ENCODE measurements at places on chromosomes 3 and 15.

DNA sequence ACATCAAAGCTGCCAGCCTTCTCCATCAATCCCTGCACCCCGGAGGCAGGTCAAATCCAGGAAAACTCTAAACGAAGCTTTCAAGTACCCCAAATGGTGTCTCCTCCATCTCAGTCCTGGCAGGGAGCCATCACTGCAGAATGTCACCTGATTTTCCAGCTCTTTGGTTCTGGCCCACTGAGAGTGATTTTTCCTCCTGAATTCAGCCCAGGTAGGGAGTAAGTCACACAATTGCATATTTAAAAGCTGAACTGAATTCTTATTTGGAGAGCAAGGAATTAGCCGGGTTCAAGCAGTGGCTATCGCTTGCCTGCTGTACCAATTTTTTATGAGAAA, 5.3 kb downstream of the RFTN1 start:
- DNase-seq = no peak

DNA sequence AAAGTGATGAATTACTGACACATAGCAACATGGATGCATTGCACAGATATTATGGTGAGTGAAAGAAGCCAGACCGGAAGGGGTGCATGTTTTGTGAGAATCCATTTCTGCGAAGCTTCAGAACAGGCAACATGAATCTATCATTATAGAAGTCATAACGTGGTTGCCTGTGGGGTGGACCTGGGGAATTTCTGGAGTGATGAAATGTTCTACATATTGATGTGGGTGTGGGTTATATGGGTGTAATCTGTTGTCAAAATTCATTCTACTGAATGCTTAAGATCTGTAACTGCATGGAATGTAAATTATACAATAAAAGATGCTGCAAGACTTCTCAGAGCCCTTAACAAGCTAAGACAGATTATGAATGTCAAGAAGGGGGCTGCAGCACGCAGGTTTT, 25.2 kb upstream of the TSPAN3 start:
- DNase-seq = no peak

GRCh38 chr15:60184579-60184978, 180.5 kb downstream of the FOXB1 start:
- DNase-seq = no peak

- DNase-seq = no peak
Observed at GRCh38 chr3:195403841-195404408, 38.9 kb downstream of the ACAP2 start.

DNA sequence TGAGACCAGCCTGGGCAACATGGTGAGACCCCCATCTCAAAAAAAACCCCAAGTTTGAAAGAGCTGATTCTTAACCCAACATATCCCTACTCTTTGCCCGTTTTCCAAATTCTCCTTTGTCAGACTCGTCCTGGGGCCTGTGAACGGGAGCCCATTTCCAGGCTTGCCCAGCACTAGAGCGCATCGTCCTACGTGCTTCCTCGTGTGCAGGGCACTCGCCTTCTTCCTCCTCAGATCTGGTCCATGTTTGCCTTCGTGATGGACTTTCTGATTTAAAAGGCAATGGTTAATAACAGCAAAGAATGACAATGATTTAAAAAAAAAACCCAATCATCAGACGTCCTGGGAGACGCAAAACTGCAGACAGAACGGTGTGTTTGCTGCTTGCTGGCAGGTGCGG, 10.1 kb downstream of the MELTF start:
- no peak for DNase-seq

DNA sequence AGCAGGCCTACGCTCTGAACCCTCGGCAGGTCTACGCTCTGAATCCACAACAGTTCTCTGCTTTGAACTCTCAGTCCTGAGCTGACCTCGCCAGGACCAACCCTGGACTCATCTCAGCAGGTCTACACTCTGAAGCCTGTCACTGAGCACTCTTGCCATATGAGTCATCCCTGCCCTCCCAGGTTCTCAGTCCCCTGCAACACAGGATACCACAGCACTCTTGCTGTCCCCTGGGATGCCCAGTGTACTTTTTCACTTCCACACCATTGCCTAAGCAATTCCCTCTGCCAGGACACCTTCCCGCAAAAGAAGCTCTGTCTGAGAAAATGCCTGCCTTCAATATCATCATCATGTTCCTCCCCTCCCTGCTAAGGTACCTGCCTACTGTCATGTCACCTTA, 42.0 kb downstream of the NUP210 start:
- DNase-seq = no peak

DNA sequence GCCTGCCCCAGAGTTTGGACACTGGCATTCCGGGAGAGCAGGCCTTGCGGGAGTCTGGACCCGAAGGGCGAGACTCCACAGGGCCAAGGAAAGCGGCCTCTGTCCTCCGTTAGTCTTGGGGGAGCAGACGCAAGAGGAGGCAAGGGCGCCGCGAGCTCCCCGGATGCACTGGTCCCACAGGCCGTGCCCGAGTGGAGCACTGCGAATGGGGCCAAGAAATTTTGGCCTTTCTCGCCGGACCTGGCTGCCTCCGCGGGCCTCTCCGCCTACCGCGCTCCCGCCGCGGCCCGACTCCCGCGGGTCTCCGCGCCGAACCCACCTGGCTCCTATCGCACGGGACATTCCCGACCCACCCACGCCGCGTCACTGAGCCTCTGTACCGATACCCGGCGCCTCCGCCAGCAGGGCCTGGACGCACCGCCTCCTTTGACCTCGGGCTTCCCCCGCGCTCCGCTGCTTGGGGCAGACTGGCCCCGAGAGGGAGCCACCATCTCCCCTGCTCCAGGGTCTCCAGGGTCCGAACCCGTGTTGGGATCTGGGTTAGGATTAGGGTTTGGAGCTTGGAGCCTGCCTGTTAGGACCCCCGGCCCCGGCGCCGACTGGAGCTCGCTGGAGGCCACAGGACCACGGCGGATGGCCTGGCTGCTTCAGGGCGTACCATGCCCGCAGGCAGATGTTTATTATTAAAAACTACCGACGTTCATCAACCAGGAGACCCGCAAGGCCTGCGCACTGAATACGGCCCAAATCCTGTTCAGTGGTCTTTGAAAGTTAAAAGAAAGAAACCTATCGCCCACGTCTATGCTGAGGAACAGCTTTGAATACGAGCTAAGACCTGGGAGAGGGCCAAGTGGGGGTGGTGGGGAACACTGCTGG, 11.7 kb downstream of the SHOX2 start:
- DNase-seq = peak; percentile 17

DNA sequence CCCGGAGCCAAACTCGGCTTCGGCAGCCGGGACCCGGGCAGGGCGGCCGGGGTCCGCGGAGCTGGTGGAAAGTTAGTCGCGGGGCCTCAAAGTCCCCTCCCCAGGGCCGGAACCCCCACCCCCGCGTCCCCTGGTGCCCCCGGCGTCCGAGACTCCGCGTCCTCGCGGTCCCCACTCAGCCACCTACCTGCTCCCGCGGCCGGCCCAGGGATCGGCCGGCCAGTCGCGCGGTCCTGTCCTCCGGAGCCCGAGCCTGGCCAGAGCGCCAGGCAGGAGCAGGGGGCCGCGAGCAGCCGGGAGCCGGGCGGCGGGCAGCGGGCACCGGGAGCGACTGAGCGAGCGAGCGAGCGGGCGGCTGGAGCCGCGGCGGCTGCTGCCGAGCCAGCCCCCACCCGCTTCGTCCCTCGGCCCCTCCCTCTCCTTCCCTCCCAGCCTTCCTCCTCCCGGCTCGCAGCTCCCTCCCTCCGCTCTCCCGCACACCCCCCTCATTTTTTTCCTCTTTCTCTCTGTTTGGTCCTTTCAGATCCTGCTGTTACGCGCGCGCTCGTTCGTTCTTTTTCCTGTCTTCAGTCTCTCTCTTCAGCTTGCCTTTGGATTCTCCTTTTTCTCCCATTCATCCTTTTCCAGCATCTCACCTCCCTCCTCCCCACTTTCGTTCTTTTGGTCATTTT, at the start of gene MEGF11:
Gene MEGF11, minus strand, starts transcription at position 333 of the 671 bp plus-strand sequence. CDS start 125,347 bp downstream, outside the sequence.
- no peak for DNase-seq

DNA sequence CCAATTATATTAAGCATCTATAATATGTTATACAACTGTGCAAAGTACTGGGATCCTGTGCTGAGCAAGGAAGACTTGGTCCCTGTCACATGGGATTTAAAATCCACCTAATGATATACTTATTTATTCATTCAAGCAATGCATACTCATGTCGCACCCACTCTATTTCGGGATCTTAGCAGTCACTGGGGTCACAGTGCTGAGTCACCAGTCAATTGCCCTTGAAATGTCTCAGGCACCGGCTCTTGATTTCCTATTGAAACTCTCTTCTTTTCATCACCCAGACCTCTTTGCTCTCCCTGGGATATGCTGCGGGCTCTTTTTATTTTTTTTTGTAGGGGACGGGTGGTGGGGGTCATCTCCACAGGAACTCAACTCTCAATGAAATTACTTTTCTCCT, 194.5 kb upstream of the GAP43 start:
- no peak for DNase-seq

GRCh38 chr15:96121086-96121920, 209.2 kb upstream of the NR2F2 start:
- DNase-seq = no peak

- DNase-seq = no peak
Observed at GRCh38 chr15:50880651-50881114, 27.8 kb upstream of the AP4E1 start.

DNA sequence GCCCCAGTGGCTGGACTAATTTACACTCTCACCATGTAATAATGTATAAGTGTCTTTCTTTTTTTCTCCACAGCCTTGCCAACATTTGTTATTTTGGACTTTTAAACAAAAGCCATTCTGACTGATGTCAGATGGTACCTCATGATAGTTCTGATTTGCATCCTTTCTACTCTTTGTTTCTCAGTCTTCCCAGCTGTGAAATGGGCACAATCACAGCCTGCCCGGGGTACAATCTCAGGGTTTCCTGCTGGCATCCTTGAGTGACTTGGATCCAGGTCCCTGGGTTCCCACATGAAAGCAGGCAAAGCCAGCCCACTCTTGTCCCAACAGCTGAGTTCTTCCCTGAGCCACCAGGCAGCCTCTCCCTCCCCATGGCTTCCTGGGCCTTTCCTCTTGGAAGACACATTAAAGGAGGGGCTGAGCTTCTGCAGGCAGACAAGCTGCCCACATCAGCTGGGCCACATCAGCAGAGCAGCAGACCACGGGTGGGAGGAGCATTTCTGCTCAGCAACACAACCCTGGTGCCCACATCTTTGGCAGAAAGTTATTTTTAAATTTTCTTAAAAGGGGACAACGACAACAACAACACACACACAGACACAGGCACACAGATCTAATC, 82.0 kb downstream of the MYLK start:
- no peak for DNase-seq

GRCh38 chr3:149368201-149368673, 9.2 kb downstream of the TM4SF1 start:
- DNase-seq = no peak

DNA sequence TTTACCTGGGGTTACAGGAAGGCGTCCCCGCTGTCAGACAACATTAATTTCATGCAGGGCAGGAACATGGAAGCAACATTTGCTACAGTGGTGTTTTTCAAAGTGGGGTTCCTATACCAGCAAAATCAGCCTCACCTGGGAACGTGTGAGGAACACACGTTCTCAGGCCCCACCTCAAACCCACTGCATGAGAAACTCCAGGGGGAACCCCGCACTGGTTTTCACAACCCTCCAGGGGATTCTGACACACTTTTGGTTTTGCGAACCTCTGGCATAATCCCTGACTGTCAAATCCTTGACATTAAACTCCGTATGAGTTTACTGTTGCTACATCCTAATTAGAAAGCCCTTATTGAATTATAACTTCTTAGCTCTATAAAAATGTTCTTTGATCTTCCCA, 127.7 kb downstream of the LRRK1 start:
- no peak for DNase-seq

DNA sequence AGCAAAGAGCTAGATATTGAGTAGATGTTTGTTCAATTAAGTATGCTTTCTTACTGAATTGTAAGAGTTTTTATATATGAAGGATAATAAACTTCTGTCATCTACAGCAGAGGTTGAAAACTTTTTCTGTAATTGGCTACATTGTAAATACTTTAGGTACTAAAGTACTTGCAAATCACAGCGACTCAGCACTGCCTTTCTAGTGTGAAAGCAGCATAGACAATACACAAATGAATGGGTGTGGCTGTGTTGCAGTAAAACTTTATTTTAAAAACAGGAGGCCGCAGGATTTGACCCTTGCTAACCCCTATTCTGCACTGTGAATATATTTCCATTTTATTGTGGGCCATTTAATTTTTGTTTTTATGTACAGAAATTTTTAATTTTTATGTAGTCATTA, 104.3 kb upstream of the TMC3 start:
- DNase-seq = no peak

- DNase-seq = peak; percentile 27
Observed at GRCh38 chr3:43769885-43770425, 79.2 kb downstream of the ABHD5 start.

DNA sequence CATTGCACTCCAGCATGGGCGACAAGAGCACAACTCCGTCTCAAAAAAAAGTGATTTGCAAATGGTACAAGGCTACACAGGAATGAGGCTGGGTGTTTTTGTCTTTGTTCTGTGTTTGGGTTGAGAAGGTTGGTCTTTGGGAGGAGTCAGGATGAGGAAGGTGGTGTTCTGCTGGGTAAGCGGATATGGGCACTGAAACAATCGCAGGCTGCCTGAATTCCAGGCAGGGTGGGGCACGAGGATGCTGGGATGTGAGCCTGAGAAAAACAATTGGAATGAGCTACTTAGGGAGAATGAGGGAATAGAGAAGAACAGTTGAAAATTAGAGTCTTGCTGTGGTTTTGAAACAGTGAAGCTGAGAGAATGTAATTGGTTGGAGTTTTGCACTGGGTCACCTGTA, 51.6 kb downstream of the ZBTB38 start:
- DNase-seq = no peak

- no peak for DNase-seq
Observed at GRCh38 chr3:53071882-53072431, 26.1 kb upstream of the SFMBT1 start.

DNA sequence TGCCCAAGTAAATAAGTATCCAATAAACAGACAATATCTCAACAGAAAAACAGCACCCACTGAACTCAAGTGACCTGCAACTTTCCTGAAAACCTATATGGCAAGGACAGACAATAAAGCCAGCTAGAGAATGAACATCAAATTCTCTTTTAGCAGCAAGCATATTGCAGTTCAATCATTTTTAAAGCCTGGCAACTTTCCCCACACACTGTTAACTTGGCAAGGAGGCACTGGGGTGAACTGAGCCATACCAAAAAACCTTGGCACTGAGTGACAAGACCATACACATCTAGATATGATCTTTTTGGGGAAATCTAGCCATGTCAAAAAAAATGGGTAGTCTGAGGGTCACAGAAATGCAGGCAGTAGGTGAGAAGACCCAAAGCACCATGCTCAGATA, 174.6 kb downstream of the STT3B start:
- no peak for DNase-seq
